ENCODE measurements at places on chromosomes 12 and 14.

DNA sequence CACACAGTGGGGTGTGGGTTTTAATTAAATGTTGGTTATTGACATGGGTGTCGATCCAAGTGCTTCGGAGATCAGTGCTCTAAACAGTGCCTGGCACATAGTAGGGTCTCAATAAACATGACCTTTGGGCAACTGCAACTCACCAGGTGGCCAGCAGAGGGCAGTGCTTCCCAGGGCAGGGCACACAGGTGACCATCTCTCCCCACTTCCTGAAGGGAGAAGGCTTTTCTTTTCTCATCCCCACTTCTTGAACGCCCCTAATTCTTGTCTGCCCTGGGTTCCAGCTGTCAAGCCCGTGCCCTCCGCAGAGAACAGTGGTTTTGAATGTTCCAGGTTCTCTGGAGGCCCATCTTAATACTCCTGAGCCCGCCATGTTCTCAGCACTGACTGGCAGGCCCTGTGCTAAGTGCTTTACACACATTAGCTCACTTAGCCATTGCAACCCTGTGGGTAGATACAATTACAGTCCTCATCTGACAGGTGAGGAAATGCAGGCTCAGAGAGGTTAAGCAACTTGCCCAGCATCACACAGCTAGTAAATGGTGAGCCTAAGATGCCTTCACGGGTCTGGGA is 16.3 kb downstream of the RAPGEF3 start:
- no peak for DNase-seq

DNA sequence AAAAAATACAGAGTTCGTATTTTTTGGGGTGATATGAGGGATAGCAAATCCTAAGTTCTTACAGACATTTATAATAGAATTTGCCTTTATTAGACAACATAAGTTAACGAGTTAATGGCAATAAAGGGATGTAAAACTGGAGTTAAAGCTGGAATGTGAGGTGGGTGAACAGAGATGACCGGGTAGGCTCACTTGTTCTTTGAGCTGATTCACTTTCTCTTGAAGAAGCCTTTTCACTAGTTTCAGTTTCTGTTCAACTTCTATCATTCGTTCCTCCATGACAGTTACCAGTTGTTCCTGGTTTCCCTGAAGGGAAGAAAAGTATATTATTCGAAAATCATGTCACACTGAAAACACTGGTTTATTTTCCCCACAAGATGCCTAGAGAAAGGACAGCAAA is 57.7 kb upstream of the SAV1 start:
- no peak for DNase-seq

DNA sequence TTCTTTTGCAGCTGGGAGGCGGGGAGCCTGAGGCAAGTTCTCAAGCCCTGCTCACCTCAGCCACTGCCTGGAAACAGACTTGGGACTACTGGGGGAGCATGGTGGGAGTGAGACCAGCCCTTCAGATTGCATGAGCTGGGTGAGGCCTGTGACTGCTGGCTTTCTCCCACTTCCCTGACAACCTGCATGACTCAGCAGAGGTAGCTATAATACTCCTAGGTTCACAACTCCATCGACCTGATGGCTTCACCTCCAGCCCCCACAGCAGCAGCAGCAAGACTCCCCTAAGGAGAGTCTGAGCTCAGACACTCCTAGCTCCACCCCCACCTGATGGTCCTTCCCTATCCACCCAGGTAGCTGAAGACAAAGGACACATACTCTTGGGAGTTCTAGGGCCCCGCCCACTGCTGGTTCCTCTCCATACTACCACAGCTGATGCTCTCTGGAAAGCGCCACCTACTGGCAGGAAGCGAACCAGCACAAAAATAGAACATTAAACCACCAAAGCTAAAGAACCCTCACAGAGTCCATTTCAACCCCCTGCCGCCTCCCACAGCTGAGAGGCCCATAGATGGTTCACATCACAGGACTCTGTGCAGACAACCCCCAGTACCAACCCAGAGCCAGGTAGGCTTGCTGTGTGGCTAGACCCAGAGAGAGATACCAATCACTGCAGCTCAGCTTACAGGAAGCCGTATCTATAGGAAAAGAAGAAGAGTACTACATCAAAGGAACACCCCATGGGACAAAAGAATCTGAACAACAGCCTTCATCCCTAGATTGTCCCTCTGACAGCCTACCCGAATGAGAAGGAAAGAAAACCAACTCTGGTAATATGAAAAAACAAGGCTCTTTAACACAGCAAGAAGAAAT is 68.7 kb downstream of the RPAP3 start:
- DNase-seq, result peak; percentile 14

- no peak for DNase-seq
Measured at GRCh38 chr14:93902619-93903307, 24.4 kb upstream of the FAM181A start.

GRCh38 chr12:57515934-57516541 is 4.3 kb downstream of the DDIT3 start:
- DNase-seq, result no peak

DNA sequence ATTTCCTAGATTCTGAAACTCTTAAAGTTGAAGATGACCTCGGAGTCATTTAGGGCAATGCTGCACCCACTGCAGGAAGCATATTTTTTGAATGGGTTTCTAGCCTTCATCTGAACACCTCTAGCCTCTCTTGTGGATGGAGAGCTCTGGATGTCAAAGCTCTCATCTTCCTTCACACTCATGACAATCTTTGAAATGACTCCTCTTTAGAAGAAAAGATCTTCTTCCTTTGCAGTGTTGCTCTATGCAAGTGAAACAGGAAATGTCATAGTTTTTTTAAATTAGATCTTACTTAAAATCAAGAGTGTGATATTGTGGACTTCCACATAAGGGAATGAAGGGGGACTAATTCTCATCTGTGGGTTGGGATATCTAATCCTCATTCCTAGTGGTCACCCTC is 86.3 kb upstream of the GRIP1 start:
- no peak for DNase-seq

GRCh38 chr14:68011406-68012028 is 191.9 kb downstream of the RAD51B start:
- DNase-seq, result no peak

- no peak for DNase-seq
Measured at GRCh38 chr14:73719361-73719760, 5.2 kb upstream of the PNMA1 start.

GRCh38 chr14:84312551-84312950 is 1217.4 kb upstream of the FLRT2 start:
- no peak for DNase-seq

DNA sequence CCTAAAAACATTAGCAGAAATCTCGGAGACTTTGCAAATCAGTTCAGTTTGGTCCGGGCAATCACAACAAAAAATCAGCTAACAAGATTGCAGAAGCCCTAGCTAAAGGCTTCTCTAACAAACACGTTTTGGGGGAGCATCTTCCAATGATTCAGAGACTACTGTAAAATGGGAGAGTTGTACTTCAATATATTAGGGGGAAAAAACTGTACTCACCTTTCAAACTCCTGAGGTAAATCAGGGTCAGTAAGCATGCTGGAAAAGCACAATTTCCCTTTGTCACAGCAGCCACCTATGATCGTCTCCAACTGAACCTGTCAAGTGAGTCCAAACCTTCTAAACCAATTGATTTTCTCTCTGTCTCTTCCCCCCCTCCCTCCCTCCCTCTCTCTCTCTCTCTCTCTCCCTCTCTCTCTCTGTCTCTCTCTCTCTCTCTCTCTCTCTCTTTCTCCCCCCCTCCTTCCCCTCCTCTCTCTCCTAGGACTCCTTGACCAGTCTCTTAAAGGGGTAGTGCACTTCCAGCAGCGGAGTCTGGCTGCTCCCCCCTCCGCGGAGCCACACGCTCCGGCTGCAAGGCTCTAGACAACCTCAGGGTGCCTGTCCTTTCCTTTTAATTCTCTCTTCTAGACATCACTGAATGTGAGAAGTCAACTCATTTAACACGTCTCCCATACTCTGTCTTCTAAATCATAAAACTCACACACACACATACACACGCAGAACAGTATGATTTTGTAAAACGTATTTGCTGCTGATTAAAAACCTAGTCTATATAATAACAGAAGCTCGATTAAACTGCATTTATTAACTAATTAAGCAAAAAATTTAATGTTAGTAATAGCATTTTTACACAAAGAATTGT is at the start of gene SOX5:
SOX5 (minus strand) TSS at position 323 of the 862 bp plus-strand sequence; CDS start at position 254, 69 bp downstream.
- DNase-seq, result peak; percentile 90

DNA sequence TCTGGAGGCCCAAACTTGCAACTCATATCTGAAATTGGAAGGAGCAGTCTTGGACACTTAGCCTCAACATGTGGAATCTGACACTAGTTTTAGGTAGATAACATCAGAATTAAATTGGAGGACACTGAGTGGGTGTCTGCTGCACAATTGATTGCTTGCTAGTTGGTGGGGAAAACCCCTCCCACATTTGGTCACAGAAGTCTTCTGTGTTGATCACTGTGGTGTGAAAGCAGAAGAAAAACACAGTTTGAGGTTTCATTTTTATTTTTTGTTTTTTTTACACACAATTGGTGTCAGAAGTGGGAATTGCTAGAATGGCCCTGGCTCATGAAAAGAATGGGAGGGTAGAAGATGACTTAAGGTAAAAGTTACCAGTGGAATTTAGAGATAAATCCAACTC is 78.0 kb upstream of the CD163 start:
- DNase-seq, result no peak

- DNase-seq, result no peak
Measured at GRCh38 chr12:122004633-122005071, 17.0 kb upstream of the BCL7A start.

DNA sequence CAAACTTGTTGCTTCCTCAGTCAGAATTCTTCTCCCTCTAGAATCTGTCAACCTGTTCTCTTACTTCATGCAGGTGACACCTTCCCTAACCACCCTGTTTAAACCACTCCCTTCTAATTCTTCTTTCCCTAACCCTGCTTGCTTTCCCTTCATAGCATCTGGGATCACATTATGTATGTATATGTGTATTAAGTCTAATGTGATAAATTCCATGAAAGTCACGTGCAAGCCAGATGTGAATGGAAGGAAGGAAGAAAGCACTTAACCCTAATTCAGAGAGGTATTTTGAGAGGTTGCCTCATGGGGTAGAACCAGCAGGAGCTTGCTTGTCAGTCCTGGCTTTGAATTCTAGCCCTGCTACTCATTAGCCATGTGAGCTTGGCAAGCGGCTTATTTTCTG is 340.0 kb downstream of the TRHDE start:
- no peak for DNase-seq

DNA sequence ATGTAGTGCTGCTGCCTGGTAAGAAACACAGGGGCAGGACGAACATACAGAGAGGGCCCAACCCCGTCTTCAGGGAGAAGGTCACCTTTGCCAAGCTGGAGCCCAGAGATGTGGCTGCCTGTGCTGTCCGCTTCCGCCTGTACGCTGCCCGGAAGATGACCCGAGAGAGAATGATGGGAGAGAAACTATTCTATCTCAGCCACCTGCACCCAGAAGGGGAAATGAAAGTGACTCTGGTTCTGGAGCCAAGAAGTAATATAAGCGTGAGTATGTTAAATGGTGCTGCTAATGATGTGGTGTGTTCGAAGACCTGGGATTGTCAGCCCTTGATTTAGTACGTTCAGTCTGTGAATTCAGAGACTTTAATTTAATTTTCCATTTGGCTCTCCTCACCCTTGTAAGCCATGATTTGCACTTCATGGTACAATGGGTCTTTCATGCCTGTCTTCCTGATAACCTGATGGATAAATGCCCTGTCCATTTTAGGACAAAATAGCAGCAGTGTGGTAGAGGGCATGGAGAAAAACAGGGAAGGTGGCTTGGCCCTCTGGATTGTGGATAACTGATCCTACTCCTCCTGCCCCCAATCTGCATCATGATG is 318.9 kb downstream of the SNAPC1 start:
- no peak for DNase-seq

GRCh38 chr14:46985529-46986380 is 334.2 kb upstream of the RPL10L start:
- DNase-seq, result no peak

DNA sequence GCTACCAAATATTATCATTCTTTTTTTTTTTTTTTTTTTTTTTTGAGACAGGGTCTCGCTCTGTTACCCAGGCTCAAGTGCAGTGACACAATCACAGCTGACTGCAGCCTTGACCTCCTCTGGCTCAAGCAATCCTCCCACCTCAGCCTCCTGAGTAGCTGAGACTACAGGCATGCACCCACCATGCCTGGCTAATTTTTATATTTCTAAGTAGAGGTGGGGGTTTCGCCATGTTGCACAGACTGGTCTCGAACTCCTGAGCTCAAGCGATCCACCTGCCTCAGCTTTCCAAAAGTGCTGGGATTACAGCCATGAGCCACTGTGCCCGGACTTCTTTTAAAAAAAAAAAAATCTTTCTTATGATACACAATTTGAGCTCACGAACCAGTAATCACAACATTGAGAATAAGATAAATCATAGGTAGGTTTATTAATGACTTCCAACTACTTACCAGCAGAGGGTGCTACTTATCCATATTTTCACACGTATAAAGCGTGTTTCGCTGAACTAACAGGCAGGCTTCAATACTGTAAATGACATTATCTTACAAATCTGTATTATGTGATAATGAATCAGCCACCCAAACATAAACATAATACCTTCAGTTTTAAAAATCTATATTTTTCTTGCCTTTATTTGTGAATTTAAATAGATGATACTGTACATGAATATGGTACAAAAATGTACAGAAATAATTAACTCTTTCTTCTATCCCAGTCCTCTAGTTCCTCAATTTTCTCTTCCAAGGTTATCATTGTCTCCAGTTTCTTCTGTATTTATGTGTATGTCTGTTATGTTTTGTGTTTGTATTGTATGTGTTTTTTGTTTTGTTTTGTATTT is 42.5 kb upstream of the BCAT1 start:
- DNase-seq, result peak; percentile 66

DNA sequence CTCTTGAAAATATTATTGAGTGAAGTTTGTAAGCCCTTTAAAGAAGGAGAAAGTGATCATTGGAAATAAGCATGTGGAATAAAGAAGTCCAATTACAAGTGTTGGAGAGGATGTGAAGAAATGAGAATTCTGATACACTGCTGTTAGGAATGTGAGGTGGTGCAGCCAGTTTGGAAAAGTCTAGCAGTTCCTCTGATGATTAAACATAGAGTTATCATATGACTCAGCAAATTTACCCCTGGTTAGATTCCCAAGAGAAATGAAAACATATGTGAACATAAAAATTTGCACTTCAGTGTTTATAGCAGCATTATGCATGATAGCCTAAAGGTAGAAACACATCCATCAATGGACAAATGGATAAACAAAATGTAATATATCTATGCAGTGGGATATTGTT is 319.9 kb downstream of the AEBP2 start:
- DNase-seq, result no peak

DNA sequence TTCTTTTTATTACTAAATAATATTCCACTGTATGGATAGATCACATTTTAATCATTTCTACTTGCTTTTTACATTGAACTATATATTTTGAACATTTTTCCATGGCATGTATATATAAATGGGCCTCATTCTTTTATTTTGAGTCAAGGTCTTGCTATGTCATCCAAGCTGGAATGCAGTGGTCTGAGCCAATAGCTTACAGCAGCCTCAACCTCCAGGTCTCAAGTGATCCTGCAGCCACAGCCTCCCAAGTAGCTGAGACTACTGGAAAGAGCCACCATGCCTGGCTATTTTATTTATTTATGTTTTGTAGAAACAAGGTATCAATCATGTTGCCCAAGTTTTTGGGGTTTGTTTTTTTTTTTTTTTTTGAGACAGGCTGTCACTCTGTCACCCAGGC is 7.6 kb downstream of the FCF1 start:
- no peak for DNase-seq
